ENCODE measurements at places on chromosomes 2 and 18.

GRCh38 chr2:64749446-64749845 is 95.7 kb upstream of the SERTAD2 start:
- no peak for DNase-seq

- no peak for DNase-seq
These were observed 49.0 kb upstream of the HAAO start for GRCh38 chr2:42841344-42841743.

- DNase-seq: no peak
These were observed 182.8 kb upstream of the SESTD1 start for GRCh38 chr2:179447421-179447820.

- DNase-seq: no peak
These were observed 238.0 kb downstream of the UBE2E3 start for GRCh38 chr2:181218401-181218821.

DNA sequence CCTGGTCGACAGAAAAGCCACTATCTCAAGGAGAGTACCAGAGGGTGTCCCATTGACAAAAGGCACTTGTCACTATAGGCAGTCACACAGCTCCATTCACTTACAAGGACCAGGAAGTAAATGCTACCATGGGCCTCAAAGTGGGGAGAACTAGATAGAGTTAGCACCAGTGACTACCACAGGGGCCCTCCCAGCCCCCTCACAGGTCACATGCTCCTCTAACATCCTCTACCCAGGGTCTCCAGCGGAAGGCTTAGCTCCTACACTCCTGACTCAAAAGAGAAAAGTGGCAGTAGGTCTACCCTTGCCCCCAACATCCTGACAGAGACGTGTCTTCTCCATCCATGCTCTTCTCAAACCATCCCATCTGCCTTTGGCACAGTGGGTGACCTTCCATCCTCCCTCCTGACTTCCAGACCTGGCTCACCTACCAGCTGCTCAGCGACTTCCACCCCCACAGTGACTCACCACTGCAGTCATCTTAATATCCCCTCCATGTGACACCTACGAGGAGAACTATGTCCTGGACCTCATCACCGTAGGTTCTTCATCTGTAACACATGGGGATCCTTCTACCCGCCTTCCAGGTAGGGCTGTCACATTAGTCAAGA is 5.6 kb upstream of the DNMT3A start:
- no peak for DNase-seq

DNA sequence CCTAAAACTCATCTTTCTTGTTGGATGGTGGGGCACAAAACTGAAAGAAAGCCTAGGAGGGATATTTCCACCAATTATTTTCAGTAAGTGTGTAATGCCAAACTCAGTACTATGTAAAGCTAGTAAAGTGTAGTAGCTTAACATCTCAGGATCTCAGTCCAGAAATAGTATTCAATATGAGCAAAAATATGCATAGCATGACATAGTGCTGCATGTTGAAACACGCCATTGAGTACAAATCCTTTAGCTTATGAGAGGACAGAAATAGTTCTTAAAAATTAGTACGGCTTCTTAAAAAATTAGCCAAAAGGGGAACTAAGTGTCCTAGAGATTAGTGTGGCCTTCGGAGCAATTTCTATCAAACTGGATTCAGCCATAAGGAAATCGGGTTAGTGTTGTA is 21.7 kb upstream of the ATL2 start:
- no peak for DNase-seq

DNA sequence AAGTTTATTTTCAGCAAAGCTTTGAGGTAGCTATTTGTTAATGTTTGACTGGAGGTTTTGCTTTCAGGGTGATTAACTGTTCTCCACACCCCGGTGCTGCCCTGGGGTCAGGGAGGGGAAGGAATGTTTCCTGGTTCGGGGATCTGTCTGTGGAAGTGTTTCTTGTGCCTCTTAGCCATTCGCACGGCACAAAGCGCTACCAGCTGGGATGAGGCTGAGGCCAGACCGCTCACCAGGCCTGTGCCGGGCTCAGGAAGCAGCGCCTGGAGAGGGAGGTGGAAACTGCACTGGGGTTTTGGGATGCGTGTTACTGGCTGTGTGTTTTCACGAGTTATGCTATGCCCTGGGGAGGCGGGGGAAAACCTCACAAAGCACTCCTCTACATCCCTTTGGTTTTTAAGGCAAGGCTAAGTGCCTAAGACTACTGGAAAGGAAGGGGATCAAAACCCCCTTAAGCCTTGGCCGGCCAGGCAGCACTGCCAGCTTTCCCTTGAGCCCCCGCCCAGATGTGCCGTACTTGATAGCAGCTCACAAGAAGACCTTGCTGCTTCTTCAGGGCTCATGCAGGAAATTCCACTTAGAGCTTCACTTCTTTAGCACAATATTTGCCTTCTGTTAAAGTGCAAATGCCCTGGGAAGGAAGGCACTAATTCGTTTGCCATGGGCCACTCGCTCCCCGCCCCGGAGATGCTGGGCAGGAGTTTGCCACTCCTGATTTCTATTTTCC is 65.7 kb upstream of the CNGA3 start:
- no peak for DNase-seq

DNA sequence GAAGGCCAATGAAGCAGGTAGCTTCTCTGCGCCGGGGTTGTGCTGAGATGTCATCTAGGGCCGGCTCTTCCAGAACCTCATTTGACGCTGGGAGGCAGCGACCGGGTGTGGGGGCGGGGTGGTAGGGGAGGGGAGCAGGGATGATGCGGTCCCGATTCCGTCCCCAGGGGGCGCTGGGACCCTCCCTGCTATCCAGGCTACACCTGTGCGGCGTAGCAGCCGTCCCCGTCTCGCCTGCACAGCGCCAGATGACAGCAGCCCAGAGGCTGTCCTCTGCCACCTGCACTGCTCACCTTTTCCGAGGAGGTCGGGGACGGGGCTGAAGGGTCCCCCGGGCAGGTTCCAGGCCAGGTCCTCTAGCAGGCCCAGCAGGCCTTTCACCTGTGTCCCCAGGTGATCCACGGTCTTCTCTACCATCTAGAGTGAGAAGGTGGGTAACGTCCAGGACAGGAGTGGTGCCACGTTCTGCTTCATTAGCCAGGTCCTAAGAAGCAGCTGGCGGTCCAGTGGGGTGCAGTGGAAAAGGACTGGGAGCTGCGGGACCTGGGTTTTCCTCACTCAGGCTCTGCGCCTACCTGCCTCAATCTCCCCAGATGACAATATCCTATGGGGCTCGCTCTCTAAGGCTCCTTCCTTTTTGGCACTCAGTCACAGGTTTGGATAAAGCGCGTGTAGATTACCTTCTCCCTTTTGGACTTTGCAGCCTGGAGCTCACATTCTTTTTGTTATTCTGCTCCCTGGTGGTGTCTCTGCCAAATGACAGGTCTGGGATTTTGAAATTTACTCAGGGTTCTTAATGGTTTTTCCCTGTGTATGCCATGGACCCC is 56.0 kb upstream of the RAB6C start:
- DNase-seq: peak; percentile 27
